ENCODE measurements at places on chromosomes 16 and 17.
A peak's percentile ranks its signal among the peaks of the same experiment; 100 is the strongest.

- no peak for DNase-seq
Measured at GRCh38 chr16:50960517-50961202, 190.4 kb downstream of the SALL1 start.

DNA sequence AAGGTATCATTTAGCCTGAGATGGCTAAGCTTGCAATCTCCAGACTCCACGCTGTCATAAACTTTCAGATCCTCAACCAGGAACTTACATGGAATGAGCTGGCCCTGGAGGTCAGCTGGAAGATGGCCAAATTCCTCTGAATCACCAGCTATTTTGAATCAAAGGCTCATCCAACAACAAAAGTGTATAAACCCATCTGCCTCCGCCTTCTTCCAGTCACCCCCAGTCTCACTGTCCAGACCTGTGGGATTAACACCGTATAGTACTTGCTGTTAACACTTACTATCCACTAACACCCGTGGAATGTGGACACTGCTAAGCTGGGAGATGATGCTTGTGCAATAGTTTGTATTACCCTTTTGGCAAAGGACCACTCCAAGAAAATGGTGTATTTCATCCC lies 1.9 kb upstream of the LCMT1 start:
- DNase-seq, result no peak

- no peak for DNase-seq
Measured at GRCh38 chr16:19882646-19883045, 2.0 kb downstream of the GPRC5B start.

- no peak for DNase-seq
Measured at GRCh38 chr17:82371333-82372248, at the start of gene UTS2R. Gene UTS2R (plus strand): TSS chr17:82371765. CDS start chr17:82374325, 2,560 bp downstream.

DNA sequence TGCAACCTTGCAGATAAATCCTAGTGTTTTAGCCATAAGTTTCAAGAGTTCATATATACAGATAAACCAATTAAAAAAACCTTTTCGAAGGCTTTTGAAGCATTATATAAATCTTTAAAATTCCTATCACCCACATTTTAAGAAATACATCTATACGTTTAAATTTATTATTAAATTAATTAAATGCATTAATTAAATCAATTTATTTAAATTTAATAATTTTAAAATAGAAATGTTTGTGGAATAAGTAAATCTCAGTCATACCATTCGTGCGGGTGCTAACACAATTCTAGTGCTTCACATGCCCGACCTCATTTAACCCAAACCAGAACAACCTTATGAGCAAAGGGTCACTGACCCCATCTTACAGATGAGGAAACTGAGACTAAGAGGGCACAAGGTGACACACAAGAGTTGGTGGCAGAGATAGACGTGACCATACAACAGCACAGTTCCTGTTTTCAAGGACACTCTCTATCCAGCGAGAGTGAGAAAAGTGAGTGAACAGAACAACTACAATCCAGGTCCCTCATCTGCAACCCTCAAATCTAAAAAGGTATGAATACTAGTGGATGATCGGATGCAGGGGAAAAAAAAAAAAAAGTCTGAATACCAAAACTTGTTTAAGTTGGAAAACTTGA lies 1.4 kb downstream of the NSMCE1 start:
- DNase-seq, result peak; percentile 37

DNA sequence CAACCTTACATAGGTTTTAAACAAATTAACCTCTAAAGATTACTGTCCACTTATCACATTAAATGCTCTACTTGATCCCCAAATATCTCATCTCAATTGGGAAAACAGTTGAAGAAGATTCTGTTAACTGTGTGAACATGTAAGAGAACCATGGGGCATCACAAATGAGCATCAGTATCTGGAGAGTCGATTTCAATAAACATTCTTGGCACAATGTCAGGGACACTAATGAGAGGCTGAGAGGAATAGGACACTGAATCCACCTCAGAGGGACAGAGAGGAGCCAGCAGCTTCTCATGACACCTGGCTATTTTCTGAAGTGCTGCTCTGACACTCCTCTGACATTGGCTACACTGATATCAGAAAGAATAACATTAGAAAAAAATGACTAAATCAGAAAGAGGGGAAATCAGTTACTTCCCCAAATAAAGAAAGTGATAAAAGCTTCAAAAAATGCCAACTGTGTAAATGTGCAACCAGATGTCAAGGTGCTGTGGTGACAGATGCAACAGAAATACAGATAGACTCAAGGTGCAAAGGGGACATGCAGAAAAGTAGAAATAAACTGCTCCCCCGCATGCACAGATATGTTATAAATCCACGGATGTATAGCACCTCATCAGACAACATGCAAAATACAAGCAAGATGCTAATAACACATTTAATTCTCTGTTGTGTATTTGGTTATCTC lies 67.4 kb downstream of the SNX11 start:
- DNase-seq, result no peak

- DNase-seq, result no peak
Measured at GRCh38 chr17:34172390-34172918, 82.6 kb upstream of the CCL2 start.

- no peak for DNase-seq
Measured at GRCh38 chr17:43986225-43986981, 18.0 kb upstream of the NAGS start.

- DNase-seq, result no peak
Measured at GRCh38 chr17:14762736-14763479, 462.0 kb downstream of the HS3ST3B1 start.

DNA sequence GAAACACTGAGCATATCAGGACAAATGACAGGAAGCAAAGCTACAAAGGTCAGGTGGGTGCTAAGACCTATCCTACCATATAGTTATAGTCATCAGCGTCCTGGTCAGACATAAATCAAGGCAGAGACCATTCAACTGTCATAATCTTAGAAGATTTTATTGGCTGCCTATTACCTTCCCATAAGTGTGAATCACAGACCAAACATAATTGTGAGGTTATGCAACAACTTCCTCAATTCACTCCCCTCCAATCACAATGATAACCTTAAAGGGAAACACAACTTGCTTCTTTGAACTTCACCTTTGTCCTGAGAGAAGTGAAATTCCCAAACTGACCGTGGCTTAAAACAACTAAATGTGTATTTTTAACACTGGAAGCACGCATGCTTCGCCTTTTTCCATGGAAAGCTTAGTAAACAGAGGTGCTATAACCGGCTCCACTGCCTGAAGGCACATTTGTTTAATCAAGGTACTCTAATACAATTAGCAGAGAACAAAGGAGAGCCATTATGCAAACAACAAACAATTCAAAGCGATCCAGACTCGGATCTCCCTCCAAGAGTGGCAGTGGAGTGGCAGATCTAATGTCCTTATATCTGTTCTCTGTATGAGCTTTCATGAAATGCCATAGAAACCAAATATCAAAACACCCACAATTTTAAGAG lies 84.9 kb downstream of the TMEM114 start:
- no peak for DNase-seq

- DNase-seq, result peak; percentile 62
Measured at GRCh38 chr16:3187798-3188674, at the start of gene OR1F1. Gene OR1F1 (plus strand): TSS chr16:3188204.

- DNase-seq, result no peak
Measured at GRCh38 chr16:17518441-17518840, 47.7 kb upstream of the XYLT1 start.

GRCh38 chr17:50053654-50053960 lies 2.3 kb upstream of the ITGA3 start:
- DNase-seq, result no peak

DNA sequence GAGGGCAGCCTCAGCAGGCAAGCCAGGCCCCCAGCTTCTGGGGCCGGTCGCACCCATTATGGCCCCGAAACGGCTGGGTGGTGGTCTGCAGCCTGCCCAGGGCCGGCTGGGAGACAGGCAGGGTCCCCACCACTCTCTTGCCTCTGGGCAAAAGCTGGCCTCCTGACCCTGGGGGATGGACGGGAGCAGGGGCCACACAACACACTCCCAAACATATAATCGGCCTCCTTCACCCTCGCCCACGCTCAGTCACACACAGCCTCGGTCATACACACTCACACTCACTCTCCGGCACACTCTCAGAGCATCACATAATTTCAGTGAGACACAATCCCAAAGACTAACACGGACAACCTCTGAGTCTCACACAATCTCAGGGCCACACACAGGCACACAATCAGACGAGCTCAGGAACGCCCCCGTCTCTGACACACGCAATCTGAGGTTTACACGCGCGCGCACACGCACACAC lies 589 bp downstream of the PEMT start:
- DNase-seq, result no peak

DNA sequence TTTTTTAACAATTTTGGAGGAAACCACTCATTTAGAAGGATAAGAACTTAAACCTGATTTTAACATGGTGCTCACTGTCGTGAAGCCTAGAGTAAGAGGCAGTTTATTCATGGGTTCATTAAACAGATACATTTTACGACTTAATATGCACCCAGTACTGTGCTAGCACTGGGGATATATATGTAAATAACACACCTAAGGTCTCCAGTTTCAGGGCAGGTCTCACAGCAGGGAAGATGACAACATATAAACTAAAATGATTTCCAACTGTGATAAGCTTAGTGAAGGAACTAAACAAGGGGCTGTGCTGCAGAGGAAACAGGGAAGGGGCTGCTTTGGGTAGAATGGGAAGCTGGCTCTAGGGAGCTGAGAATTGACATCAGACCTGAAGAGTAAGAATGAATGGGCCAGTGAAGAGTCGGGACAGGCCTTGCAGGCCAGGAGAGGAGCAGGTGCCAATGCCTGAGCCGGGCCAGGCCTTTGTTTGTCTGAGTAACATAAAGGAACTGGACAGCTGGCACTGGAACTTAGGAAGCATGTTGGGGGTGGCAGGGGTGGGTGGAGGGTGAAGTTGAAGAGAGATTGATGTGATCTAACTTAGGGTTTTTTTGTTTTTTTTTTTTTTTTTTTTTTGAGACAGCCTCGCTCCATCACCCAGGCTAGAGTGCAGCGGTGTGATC lies 12.1 kb downstream of the NT5M start:
- no peak for DNase-seq

GRCh38 chr17:17868641-17869522 lies 32.1 kb upstream of the SREBF1 start:
- DNase-seq, result no peak

GRCh38 chr16:1980770-1981087 lies 540 bp downstream of the NOXO1 start:
- DNase-seq, result no peak

- DNase-seq, result no peak
Measured at GRCh38 chr17:82054351-82055022, 2.8 kb downstream of the GPS1 start.

GRCh38 chr17:62675260-62675659 lies 47.8 kb downstream of the MRC2 start:
- no peak for DNase-seq

DNA sequence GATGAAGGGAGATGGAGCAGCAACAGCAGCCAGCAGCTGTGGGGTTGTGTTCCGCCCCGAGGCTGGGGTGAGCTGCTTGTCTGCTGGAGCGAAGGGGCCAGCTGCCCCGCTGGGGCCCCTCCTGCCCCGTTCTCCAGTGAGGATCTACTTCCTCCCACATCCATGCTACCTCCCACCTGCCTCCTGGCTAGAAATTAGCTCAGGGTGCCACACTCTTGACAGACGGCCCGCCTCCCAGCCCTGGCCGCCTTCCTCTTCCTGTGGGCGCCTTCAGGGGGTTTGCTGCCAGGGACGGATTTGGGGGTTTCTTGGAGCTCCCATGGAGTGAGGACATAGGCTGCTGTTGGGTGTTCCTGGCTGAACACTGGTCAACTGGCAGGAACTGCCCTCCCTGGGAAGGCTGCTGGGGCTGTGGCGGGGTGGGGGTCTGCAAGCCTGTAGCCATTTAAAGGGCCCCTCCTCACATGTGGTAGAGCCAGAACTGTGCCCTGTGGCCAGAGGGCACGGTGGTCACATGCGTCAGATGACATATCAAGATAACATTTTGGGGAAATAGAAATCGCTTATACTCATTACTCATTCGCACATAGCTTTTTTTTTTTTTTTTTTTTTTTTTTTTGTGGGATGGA lies 13.1 kb downstream of the TBC1D24 start:
- peak; percentile 92 for DNase-seq

DNA sequence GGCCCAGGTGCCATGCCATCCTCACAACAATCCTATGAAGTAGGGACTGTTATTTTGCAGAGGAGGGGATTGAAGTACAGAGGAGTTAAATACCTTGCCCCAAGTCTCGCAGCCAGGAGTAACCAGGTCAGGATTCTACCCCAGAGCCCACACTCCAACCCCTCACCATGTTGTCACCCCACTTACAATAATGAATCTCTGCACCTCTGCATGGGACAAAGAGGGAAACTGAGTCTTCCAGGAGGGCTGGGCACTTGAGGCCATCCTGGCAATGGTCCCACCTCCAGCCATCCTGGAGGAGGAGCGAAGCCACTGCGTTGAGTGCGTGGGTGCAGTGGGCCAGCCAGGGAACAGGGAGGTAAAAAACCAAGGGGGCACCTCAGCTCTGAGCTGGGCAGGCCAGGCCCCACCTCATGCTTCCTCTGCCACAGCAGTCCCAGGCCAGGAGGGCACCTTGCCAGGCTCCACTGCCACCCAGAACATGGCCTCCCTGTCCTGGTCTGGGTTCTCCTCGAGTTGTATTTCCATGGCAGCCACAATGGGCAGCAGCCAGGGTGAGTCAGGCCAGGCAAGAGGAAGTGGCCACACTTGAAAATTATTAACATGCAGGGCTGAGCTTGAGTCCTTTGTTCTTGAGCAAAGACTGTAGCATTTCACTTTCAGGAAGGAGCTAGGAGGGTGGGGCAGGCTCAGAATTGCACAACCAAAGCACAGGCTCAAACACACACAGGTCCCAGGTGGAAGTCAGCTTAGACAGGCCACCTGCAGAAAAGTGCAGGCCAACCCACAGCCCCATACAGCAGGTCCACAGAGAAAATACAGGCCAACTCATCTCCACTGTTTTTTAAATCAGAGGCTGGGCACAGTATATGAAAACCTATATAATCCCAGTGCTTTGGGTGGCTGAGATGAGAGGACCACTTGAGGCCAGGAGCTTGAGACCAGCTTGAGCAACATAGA lies 52.1 kb downstream of the CUEDC1 start:
- no peak for DNase-seq

DNA sequence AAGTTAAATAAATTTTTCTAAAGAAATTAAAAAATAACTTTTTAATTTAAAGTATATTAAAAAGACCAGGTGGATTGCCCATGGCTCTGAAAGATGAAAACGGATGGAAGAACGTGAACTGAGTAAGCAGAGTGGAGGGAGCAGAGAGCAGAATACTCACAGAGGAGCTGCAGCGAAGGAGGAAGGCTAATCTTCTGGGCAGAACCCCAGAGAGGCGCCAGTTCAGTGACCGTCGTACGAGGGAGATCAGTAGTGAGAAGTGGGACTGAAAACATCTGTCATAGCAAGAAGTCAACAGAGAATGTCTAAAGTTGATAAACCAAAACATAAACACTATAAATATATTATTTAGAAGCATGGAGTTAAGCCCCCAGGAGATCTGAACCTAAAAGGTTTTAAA lies 34.9 kb downstream of the UBE2G1 start:
- DNase-seq, result peak; percentile 34

- DNase-seq, result no peak
Measured at GRCh38 chr16:88672776-88673175, 9.9 kb upstream of the MVD start.

DNA sequence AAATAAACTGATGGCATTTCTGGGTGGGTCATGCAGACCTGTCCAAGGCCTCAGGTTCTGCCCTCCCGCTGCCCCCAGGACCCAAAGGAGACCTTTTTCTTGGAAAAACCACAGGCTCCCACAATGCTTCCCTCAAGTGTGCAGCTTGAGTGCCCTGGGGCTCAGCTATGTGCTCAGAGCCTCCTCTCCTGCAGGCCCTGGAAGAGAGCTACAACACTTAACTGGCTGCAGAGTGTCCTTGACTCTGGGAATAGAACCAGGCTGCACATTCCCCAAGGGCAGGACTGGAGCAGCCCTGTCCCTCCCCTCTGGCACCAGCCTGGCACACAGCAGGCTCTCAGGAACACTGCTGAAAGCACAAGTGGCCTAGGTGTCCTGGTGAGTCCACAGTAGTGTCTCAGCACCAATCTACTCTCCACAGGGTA lies 4.8 kb upstream of the SREBF1 start:
- DNase-seq, result no peak

All from common myeloid progenitor, CD34-positive (primary cell).